Natural killer cell (primary cell): ENCODE measurements at places on chromosomes 11 and 22. TPM values are rescaled to one million over a fixed set of nuclear protein-coding genes. Genes with fewer than 3 reads are reported as not detected.

MRGPRX4 gene
- not detected for total RNA-seq

FGF3 gene
- not detected for total RNA-seq

CNTF gene
- total RNA-seq, result 3.6 TPM

LMO2 gene
- 2.8 TPM for total RNA-seq

HPX gene
- total RNA-seq, result 1.5 TPM

NARS2 gene
- 6.5 TPM for total RNA-seq

ADAMTS8 gene
- total RNA-seq, result not detected

PLEKHB1 gene
- 3.9 TPM for total RNA-seq

INSC gene
- 0.16 TPM for total RNA-seq

MUC6 gene
- total RNA-seq, result not detected

CLMP gene
- total RNA-seq, result 0.07 TPM

PDE2A gene
- 9.0 TPM for total RNA-seq

KDELR3 gene
- total RNA-seq, result not detected

OR5AN1 gene
- total RNA-seq, result not detected

PTGDR2 gene
- total RNA-seq, result 1.7 TPM

NDUFS3 gene
- total RNA-seq, result 115 TPM

FAM227A gene
- 0.29 TPM for total RNA-seq

MPZL2 gene
- not detected for total RNA-seq

KRTAP5-11 gene
- total RNA-seq, result not detected

SCUBE2 gene
- not detected for total RNA-seq
